GM13977 (cell line): ENCODE measurements at places on chromosomes 4 and X.

DNA sequence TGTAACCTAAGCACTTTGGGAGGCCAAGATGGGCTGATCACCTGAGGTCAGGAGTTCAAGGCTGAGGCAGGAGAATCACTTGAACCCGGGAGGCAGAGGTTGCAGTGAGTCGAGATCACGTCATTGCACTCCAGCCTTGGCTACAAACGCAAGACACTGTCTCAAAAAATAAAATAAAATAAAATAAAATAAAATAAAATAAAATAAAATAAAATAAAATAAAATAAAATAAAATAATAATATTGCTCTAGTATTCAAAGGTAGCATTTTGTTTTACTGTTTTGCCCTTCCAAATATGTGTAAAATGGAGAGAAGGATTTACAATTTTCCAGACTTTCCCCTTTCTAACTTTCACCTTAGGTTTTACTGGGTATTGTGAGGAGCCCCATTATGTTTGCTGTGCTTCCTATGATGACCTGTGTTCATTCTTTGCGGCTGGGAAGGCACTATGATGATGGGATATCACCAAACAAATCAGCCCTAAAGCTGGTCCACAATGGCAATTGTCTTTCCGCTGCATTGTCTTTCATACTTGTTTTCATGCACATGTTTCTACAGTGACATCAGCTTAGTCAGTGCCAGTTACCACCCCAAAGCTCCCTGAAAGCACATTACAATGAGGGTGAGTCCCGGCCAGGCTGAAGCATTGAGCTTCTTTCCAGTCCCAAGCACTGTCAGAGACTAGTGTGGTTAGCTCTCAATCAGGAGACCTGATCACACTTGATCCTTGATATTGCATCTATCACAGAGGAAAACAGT lies 50.8 kb downstream of the DTHD1 start:
- DNase-seq = no peak

DNA sequence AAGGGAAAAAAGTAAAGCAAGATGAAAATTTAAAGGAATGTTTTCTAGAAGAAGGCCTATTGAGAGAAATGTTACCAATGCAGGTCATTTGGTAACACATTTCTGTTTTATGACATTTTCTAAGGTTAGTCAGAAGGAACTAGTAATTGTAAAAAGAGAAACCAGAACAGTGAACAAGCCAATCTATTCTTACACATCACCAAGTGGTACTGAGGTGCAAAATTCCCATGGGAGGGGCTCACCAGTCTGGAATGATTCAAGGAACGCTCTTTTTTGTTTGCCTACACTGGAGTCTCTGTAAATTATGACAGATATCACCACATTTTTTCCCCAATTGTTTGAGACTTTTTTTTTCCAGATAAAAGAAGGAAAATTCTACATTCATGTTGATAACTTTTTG lies 404.7 kb upstream of the CNKSR2 start:
- DNase-seq = no peak

DNA sequence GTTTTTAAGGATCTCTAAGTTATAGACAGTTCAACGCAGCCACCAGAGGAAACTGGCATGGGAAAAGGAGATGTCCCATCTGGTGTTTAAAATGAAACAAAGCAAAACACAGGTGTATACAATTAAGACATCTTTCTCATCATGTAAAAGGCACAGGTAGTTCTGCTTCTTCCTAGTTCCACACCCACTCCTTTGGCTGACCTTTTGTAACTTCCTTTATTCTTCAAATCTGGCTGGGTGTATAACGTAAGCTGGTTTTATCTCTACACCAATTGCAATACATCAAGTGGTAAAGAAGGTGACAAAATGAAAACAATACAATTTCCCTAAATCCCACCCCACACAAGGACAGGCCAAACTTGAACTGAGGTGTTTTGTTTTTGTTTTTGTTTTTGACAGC lies 27.3 kb upstream of the FBXW7 start:
- DNase-seq = no peak

DNA sequence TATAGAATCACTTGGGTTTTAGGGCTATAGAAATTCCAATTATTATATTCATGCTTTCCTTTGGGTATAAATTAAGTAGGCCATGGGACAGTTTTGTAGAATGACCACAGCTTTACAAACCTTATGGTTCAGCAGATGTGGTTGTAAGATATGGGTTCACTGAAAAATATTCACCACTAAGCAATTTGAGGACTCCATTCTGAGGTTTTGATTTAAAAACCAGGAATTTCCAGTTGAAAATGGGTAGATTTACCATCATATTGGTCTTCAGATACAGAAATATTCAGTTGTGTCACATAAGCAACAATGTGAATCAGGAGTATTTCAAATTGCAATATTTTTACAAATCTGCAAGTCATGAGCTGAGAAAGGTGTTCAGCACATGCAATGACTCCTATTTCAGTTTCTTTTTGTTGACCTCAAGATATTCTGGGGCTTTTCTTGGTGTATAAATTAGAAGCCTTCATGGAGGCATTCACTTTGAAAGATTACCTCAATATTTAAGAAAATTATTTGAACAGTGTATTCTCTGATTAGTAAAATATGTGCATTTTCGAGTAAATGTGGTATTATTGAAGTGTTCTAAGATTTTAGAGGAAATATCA lies 218.4 kb upstream of the HCCS start:
- DNase-seq = no peak
